Stimulated activated CD8-positive, alpha-beta memory T cell treated with anti-CD3 and anti-CD28 coated beads, Interleukin-15, amount 100 ng/mL, for 1 hour (primary cell): ENCODE measurements at places on chromosomes 7 and 10.

DNA sequence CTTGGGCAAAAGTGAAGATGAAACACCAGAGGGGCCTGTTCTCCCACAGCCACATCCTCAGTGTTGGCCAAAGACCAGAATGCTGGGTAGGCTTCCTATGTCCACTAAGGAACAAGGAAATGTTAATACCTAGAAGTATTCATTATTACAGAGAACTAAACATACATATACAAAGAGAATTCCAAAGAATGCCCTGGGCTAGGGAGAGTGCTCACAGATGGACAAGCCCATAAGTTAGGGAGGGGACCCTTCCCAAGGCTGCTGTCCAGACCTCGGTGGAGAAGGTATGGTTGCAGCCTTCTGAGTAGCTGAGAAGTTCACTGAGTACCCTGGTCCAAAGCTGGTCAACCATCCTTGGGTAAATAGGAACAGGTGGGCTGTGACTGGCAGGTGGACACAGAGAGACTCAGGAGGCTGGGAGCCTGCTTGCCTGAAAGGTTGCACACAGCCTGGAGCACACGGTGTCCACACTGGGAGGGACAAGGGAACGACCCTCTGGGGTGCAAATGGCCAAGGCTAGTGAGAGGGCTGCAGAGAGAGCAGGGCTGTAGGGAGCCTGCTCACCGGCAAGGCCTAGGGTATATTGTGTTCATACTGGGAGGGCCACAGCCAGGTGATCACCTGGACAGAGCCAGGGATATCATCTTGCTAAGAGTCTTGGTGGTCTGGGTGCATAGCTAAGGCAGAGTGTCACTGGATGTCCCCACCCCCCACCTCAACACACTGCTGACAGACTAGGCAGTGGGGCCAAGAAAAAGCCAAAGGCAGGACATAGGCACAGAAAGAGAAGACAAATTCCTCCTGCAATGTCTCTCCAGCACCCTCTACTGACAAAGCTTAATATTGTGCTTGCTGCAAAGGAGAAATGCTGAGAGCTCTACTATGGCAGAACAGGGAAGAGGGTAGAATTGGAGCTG, 40.3 kb downstream of the CPVL start:
- DNase-seq, result no peak

- DNase-seq, result no peak
Measured at GRCh38 chr7:121107923-121108498, 119.5 kb downstream of the CPED1 start.

GRCh38 chr10:53930648-53931047, 870.4 kb downstream of the PCDH15 start:
- DNase-seq, result no peak

GRCh38 chr7:28758186-28758585, 199.9 kb downstream of the TRIL start:
- no peak for DNase-seq

DNA sequence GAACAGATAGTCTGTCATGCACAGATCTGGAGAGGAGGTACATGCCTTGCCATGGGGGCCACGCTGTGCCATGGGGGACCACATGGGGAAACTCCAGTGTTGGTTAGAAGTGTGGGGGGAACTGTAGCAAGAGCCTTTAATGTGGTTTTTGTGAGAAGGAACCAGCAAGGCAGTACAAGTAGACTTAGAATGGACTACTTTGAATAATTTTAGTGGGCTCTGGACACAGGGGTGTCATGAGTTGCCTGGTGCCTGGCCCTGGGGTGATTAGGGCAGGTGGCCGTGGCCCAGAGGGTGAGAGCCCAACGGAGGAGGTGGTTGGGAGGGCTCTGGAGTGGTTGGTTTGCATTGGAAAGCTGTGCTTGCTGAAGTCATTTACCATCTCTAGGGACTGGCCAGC, 77.2 kb downstream of the CXCL12 start:
- DNase-seq, result no peak

- DNase-seq, result no peak
Measured at GRCh38 chr7:148296994-148297644, 293.4 kb upstream of the C7orf33 start.

- no peak for DNase-seq
Measured at GRCh38 chr7:25726781-25727311, 425.2 kb upstream of the NFE2L3 start.

DNA sequence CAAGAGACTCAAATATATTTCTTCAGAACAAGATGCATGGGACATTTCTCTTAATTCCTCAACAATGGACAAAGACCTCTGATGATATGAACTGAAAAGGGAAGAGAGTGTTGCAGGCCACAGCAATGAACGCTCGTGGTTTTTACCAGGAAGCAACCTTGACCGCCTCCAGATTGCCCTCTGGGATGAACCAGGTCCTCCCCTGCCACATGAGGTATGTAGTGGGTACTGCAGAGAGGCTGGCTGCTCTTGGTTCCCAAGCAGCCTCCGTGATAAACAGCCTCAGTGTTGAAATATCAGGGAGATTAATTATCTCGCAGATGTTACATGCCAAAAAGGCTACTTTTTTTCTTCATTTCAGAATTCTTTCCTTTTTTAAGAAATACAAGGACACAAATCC, 338.8 kb downstream of the ELMO1 start:
- DNase-seq, result no peak

DNA sequence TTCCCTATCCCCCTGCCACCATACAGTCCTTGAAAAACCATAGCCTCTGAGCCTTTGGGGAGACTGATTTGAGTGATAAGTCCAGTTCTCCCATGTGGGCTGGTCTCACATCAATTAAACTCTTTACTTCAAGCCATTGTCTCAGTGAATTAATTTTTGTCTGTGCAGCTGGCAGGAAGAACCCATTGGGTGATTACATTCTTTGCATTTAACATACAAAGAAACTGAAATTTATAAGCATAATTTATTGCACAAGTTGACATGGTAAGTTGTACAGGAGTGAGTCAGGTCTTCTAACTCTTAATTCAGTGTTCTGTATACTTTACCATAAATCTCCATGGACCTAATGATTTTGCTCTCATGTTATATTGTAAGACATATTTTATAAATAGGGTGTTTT, 1613.0 kb upstream of the LRRTM3 start:
- DNase-seq, result no peak

GRCh38 chr7:157874870-157875229, 538.0 kb downstream of the DNAJB6 start:
- no peak for DNase-seq

- DNase-seq, result no peak
Measured at GRCh38 chr10:5343561-5343960, 21.2 kb upstream of the UCN3 start.

DNA sequence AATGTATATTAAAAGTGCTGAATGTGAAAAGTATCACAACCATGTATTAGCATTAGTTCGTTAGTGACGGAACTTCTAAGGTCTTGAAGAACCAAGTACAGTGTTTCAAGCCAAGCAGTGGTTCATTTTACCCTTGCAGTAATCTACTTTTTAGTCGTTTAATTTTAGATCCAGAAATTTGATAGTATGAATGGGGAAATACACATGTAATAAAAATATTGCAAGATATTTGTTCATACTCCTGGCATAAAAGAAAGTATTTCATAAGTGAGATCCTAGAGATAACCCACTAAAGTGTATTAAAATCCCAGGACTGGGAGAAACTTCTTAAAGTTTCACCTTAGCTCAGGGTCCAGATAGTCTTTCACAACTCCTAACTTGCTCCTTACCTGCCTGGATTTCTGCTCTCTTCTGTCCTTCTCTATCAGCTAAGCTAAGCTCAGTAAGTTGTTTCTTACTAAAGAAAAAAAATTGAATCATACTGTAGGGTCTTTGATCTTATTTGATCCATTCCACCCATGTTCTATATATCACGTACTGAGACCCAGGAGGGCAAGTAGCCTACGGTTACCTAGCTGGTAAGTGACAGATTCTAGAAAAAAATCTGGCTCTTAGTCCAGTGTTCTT, 1.5 kb downstream of the BCAP29 start:
- no peak for DNase-seq

DNA sequence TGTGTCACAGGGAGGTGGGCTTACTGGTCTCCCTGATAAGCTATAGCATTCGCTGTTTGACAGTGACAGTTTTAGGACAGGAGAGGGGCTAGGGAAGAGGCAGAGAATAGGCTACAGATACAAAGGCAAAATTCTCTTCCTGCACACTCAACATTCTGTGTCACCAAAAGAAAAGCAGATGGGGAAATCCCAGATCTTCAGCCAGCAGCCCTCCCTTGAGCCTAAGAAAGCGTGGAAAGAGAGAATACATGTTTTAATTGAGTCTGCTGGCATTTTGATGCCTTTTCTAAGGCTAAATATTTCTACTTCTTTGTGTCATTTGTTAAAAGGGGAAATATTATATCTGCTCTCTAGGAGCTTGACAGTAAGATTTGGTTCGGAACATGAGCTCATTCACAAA, 247.0 kb downstream of the TRIL start:
- no peak for DNase-seq

GRCh38 chr10:86044029-86044428, 322.6 kb downstream of the GRID1 start:
- DNase-seq, result no peak

- no peak for DNase-seq
Measured at GRCh38 chr10:100725869-100726426, 19.4 kb upstream of the PAX2 start.

GRCh38 chr10:83545901-83546391, 593.4 kb upstream of the GHITM start:
- no peak for DNase-seq

- no peak for DNase-seq
Measured at GRCh38 chr10:79390551-79391229, 43.4 kb downstream of the PPIF start.

DNA sequence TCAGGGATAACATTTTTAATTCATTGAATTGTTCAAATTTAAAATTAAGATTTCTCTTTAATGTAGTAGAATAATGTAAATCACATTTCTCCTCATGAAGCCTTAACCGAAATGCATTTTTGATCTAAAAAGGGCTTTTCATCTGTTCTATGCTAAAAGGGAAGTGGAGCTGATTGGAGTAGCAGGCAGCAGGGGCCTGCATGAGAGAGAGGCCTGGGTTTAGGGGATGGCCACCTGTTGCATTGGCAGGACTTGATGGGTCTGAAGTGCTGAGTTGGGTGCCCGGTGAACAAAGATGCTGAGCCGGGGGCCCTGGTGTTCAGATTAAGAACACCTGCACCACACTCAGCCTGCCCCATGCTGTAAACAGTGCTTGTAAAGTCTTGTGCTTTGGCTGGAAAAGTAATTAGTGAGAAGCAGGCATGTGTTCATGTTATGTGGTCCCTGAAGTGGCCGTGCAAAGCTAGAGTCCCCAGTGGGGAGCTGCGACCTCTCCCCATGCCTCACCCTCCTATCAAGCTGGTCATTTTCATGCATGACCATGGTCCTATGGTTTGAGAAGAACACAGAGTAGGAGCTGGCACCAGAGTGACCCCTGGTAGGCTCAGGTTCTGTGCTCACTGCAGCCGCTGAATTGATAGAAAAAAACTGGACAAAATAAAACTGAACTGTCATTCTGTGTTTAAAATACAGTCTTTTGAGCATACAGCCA, 124.3 kb downstream of the ADCY1 start:
- DNase-seq, result no peak

DNA sequence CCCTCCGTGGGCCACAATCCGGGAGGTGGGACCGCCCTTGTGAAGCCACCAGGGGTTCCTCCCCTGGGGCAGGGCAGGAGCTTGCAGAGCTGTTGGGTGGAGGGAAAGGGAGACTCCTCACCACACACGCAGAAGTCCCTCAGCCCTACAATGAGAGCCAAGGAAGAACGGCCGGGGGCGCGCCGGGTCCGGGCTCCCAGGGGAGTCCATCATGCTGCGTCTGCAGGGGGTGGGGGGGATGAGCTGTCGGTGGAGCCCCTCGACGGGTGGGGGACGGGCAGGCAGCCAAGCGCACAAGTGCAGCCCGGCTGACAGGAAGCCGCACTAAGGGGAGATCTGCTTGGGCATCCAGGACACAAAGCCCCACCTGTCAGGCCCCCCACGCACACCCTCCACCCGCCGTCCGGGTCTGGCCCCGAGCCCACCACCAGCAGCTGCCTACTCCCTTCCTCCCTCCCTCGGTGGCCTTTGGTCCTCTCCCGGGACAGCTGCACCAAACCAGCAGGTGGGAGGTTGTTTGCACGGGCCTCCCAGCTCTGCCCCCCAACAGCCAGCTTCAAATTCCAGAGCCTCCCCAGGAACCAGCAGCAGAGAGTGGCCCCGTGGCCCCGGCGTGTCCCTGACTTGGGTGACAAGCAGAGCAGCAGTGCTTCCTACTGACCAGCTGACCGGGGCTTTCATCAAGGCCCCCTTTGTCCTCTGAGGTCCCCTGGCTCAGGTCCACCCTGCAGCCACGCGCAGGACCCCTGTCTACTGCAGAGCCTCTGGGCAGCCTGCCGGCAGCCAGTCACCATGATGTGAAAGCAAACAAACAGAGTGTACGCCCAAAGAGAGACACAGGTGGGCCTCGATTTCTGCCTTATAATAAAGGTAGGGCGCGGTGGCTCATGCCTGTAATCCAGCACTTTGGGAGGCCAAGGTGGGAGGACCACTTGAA, 50.3 kb downstream of the HIP1 start:
- DNase-seq, result no peak

DNA sequence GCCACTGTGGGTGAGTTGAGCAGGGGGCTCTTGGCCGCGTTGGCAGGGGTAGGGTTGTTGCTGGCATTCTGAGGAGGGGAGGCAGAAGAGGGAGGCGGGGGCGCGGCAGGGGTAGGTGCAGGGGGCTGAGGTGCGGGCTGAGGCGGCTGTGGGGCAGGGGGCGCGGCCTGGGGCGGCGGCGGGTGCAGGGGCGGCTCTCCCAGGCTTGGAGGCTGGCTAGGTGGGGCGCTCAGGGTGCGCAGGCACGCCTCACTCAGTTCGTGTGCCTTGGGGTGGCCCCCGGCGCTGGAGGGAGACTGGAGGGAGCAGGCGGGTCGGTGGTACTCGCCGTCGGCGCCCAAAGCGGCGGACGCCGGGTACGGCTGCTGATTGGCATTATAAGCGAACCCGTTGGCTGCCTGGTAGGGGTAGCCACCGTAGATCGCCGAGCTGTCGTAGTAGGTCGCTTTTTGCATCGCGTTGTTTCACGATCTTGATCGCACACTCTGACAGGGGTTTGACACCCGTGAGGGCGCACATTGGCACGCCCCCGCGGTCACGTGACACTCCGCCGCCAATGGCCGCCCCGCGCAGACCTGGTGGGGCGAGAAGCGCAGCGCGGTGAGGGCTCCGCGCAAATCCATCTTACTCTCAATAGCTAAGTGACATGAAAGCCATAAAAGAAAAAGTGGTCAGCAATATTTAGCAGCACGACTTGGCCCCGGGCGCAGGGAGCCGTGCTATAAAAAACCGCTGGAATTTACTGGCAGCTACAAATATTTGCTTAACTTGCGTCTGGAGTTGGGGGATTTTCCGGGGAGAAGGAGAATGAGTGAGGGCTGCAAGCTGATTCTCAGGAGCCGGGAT, 7.9 kb upstream of the HOXA2 start:
- DNase-seq, result no peak

GRCh38 chr10:49173201-49173772, 14.9 kb downstream of the TMEM273 start:
- no peak for DNase-seq

- no peak for DNase-seq
Measured at GRCh38 chr10:114987995-114988394, 50.0 kb downstream of the TRUB1 start.
